ENCODE measurements at places on chromosomes 2 and 18.

DNA sequence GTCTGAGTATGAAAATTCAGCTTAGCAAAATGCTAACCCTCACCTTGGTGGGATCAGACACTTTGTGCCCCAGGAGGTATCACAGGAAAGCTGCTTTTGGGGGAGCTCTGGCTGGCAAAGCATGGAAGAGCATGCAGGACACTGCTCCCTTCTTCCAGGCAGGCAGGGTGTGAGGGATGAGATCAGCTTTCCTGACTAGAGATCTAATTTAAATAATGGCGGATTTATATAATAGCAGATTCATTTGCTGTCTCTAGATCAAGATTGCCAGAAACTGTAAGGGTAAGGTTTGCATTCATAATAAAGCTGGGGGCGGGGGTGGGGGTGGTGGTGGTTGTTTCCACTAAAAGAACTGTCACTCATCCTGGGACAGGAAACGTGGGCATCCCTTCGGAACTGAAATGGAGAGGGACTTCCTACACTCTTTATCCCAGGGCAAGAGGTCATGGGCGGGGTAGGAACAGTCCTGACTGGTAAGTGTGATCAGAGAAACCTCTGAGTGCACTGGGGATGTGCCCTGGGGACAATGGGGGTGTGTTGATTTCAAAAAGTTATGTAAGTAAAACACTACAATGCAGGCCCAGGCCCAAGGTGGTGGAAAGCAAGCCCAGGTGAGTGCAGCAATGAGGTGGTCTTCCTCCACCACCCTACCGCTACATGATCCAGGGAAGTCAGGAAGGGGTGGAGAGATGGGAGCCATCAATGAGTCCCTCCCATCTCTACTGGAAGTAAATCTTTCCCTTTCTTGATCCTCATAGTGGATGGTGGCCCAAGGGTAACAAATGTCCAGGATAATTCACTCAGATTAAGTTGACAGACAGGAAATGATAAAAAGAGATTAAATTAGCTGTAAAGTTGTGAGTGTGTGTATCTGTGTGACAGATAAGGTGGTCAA lies 171.4 kb upstream of the SERPINE2 start:
- no peak for DNase-seq

DNA sequence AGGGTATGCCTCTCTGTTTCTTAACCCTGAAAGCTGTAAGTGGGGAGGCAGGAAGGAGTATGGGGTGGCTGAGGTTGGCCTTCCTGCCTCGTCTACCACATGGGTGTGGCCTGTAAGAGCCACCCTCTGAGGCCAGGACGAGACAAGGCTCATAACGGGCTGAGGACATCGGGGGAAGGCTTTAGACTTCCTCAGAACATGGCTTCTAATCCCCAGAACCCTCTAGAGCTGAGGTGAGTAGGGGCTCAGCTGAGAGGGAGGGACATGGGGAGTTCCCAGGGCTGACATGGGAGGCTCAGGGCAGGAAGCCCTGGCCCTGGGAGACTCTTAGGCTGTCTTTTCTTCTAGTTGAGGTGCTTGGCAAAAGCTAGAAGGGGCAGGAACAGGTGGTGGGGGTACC lies 36.7 kb downstream of the EMX1 start:
- DNase-seq, result no peak

- peak; percentile 9 for DNase-seq
These were observed 222.0 kb downstream of the KLHL29 start for GRCh38 chr2:23606968-23607367.

GRCh38 chr2:180699657-180700361 lies 280.6 kb upstream of the UBE2E3 start:
- DNase-seq, result no peak

DNA sequence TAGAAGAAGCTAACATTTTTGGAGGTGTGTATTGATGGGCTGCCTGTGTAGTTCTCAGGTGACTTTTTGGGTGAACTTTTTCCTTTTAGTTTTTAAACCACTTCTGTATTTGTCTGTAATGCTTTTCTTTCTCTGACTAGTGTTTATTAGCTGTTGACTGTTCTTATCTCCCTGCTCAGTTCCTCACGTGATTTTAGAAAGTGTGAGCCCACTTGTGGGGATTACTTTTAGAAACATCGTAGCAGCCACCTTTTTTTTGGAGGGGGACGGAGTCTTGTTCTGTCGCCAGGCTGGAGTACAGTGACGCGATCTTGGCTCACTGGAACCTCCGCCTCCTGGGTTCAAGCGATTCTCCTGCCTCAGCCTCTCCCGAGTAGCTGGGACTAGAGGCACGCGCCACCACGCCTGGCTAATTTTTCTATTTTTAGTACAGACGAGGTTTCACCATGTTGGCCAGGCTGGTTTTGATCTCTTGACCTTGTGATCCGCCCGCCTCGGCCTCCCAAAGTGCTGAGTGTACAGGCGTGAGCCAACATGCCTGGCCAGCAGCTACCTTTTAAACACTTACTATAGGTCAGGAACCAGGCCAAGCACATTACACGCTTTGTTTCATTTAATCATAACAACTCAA lies 9.2 kb upstream of the CDKL4 start:
- no peak for DNase-seq

DNA sequence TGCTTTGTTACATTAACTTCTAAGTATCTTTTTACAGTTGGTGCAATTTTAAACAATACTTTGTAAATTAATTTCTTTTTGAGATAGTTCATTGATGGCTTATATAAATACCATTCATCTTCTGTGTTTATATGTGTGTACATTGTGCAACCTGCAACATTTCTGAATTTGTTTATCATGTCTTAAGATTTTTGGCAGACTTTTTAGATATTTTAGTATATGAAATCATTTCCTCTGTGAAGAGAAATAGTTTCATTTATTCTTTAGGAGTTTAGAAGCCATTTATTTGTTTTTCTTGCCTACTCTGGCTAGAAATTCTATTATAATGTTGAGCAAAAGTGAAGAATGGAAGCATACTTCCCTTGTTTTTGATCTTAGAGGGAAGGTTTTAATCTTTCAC lies 337.8 kb upstream of the DSEL start:
- DNase-seq, result no peak

- DNase-seq, result no peak
These were observed 7.6 kb downstream of the PRKAG3 start for GRCh38 chr2:218824004-218824403.

GRCh38 chr2:204507636-204508035 lies 37.6 kb upstream of the PARD3B start:
- no peak for DNase-seq

GRCh38 chr2:71800851-71801250 lies 346.8 kb downstream of the CYP26B1 start:
- no peak for DNase-seq

DNA sequence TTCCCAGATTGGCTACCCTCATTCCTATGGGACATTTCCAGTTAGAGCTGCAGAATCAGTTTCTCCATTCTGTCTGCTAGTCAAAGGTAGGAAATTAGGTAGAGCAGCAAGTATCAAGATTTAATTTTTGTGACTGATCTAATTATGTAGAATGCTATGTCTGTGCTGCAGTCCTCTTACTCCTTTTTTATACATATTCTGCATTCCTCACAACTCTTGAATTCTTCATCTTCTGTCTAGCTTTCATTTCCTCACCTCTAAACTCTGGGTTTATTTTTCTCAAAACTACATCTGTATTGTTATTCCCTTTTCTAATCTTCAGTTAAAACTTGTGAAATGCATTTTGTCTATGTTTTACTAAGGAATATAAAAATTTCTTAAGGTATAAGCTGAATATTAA lies 8.6 kb downstream of the SGO2 start:
- DNase-seq, result no peak

DNA sequence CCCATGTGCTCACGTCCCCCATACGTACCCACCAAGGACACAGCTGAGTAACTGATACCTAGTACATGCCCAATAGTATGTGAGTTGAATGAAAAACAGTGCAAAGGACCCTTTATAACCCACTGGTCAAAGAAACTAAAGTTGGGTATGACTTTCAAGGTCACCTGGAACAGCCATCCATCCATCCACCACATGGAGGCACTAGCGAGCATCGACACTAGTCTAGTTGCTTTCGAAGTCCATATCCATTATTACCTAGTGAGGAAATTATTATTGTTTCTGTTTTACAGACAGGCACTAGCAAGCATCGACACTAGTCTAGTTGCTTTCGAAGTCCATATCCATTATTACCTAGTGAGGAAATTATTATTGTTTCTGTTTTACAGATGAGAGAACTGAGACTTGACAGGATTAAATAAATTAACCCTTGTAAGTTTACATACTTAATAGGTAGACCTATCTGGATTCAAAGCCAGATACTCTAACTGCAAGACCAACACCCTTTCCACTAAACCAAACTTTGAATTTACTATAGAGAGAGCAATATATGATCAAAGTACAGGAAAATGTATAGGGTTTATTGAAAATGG lies 233.7 kb downstream of the METTL4 start:
- DNase-seq, result no peak

DNA sequence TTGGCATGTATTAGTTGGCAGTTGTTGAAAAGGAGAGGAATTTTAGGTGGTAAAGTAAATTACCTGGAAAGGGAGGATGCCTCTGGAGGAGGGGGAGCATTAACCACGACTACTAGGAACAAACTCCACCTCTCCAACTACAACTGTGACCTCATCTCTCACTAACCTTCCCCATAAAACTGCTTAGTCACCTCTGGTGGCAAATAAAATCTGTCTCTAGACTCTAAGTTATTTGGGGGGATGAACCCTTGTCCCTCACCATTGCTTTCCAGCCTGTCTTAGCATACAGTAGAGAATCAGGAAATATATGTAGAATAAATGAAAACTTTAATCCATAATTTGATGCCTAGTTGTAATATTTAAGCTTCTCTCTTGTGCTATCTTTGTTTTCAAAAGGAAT lies 27.6 kb upstream of the MYO1B start:
- DNase-seq, result peak; percentile 58

GRCh38 chr2:239039479-239039861 lies 191.6 kb downstream of the TWIST2 start:
- no peak for DNase-seq

GRCh38 chr18:62085756-62086155 lies 101.1 kb downstream of the PIGN start:
- no peak for DNase-seq

GRCh38 chr2:42110641-42111322 lies 58.4 kb upstream of the EML4 start:
- no peak for DNase-seq

GRCh38 chr2:30031184-30031583 lies 109.8 kb upstream of the ALK start:
- DNase-seq, result no peak

GRCh38 chr2:184032983-184033382 lies 565.3 kb upstream of the ZNF804A start:
- DNase-seq, result no peak

- DNase-seq, result no peak
These were observed 154.3 kb upstream of the LTBP1 start for GRCh38 chr2:32792416-32792815.

- no peak for DNase-seq
These were observed 91.0 kb downstream of the TMEM17 start for GRCh38 chr2:62415019-62415431.

DNA sequence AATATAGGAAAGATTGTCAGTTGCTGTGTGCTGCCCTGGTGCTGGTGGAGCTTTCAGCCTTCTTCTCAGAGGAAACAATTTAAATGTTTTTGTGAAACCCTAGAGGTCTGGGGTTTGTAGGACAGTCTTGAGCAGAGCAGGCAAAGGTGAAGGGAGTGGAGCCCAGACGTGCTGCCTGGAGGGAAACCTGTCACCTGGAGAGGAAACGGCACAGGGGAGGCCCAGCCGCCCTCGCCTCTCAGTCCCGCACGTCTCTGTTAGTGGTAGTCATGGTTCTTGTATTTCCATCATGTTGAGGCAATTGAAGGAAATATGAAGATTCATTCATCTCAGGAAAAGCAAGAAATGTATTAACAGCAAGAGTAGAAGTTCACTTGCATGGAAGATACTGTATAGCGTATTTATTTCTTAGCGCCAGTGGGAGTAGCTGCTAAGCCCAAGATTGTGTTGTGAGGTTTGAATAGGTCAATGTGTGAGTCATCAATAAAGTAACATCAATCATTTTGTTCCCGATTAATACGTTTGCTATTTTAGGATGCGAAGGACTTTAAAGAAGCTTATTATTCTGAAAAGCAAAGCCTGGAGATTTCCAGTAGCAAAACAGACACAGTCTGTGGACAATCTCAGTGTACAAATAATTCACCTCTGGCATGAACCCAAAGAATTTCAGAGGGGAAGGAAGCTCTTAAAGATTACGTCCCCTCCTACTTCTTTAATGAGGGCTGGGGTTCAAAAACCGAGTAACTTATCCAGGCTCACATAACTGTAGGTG lies 70.4 kb downstream of the LRRFIP1 start:
- DNase-seq, result no peak
